T-helper 17 cell (primary cell): ENCODE measurements at places on chromosomes 7 and 10.

DNA sequence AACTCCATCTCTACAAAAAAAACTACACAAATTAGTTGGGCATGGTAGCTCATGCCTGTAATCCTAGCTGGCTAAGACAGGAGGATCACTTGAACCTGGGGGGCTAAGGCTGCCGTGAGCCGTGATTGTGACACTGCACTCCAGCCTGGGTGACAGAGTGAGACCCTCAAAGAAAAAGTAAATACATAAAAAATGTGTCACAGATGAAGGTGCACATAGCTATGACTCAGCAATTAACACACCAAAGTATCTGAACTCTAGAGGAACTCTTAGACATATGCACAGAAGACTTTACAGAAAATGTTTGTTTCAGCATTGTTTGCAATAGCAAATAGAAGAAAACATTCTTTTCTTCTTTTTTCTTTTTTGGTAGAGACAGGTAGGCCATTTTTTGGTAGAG, 8.3 kb downstream of the C10orf62 start:
- DNase-seq = no peak

DNA sequence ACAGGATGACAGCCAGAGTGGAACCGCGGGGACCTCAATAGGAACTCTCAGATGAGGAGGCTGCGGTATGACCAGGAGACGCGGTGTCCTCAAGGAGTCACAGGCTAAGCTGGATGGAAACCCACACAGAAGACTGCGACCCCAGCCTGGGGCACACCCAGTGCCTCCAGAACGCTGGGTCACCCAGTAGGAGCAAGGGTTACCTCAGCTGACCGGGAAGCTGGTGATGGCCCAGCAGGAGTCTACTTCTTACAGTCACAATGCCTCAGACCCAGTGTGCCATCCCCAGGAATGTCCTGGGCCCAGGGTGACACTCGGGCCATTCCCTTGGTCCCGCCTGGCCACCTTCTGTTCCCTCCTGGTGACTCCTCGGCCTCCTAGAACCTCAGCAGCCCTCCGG, 29.9 kb downstream of the CNPY1 start:
- no peak for DNase-seq

- no peak for DNase-seq
These were observed 38.8 kb downstream of the PTN start for GRCh38 chr7:137304624-137305235.

GRCh38 chr10:69407621-69408301, 9.0 kb downstream of the TACR2 start:
- DNase-seq = no peak

DNA sequence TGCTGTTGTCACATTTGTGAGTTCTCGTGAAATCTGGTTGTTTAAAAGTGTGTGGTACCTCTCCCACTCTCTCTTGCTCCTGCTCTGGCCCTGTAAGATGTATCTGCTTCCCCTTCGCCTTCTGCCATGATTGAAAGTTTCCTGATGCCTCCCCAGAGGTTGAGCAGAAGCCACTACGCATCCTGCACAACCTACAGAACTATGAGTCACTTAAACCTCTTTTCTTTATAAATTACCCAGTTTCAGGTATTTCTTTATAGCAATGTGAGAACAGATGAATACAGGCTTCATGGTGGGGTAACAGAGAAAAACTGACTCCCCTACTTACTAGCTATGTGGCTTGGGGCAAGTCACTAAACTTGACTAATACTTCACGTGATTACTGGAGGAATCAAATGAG, 18.0 kb upstream of the STEAP4 start:
- no peak for DNase-seq

GRCh38 chr10:79097021-79097872, 28.5 kb downstream of the ZMIZ1 start:
- no peak for DNase-seq

DNA sequence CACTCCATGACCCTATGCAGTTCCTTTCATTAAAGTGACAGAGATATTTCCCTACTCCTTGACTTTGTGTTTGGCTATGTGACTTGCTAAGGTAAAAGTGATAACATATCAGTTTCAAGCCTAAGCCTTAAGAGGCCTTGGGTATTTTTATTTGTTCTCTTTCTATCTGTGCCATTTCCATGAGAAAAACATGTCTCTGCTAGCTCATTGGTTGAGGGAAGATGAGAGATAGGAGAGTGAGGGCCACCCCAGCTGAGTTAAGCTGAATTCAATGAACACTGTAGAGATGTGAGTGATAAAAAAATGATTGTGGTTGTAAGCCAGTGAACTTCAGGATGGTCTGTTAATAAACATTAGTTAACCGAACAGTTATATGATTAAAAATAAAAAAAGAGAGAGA, 13.4 kb downstream of the TASOR2 start:
- no peak for DNase-seq

GRCh38 chr10:78925275-78925674, 143.5 kb upstream of the ZMIZ1 start:
- DNase-seq = no peak

- DNase-seq = no peak
These were observed 14.8 kb upstream of the ANKRD1 start for GRCh38 chr10:90935581-90936275.

DNA sequence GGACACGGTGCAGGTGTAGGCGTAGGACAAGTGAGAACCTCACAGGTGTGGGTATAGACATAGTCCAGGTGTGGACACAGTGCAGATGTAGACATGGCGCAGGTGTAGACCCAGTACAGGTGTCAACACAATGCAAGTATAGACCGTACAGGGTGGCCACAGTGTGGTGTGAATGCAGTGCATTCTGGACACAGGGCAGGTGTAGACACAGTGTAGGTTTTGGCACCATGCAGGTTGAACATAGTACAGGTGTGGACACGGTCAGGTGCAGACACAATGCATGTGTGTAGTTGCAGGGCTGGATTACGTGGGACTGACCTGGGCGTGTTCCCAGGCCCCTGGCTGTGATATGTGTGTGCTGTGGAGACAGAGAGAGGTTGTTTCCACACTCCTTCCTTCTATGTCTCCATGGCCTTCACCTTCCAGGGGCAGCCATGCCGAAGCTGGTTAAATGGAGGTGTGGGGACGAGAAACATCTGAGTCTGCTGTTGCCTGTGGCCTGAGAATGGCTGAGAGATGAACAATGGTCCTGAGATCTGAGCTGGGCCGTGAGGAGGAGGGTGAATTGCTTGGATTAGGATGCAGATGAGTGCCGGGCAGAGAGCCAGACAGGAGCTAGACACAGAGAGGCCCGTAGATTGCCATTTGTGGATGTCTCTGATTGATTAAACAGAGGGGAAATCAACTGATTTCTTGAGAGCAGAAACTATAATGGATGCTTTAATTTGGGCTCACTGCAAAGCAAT, 343.9 kb upstream of the SHH start:
- no peak for DNase-seq

DNA sequence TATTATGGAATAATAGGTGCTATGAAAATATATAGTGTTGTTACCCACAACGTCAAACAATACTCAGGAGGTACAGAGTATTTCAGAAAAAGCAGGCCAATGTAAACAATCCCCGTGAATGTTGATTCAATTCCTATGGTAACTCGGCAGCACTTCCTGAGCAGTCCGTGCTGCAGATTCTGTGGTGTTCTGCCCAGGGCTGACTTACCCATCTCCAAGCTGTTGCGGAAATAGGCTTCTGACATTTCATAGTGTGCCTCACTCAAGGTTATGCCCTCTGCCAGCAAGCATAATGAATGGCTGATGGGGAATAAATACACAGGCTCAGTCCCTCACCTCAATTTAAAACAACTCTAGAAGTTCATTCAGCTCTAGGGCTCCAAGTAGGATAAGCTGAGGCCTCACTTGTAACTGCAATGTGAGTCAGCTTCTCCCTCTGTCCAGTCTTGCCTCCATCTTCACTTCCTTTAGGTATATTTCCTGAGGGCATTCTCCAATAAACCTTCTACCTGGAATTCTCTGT, 177.6 kb downstream of the GNAI1 start:
- no peak for DNase-seq

- DNase-seq = no peak
These were observed 46.6 kb downstream of the CCSER2 start for GRCh38 chr10:84375011-84375410.

DNA sequence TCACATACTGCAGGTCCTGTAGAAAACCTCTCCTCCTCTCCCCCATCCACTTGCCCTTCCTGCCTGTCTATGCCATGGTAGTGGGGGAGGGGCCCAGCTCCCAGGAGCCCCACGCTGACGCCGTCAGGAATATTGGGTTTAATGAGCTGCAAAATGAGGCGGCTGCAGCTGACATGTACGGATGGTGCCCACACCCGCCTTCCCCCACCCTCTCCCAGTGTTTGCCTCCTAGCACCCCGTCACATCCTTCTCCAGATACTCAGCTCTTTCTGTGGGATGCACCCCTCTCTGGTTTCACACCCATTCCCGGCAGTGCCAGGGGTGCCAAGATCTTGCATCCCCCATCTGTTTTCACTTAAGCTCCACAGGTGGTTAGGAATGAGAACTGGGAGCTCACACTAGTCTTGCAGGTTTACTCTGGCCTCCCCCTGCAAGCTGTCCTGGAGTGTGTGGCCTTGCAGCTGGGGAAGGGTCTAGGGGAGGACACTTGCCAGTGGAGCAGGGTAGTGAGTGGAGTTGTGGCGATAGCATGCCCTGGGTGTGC, 26.1 kb downstream of the GBX1 start:
- no peak for DNase-seq

DNA sequence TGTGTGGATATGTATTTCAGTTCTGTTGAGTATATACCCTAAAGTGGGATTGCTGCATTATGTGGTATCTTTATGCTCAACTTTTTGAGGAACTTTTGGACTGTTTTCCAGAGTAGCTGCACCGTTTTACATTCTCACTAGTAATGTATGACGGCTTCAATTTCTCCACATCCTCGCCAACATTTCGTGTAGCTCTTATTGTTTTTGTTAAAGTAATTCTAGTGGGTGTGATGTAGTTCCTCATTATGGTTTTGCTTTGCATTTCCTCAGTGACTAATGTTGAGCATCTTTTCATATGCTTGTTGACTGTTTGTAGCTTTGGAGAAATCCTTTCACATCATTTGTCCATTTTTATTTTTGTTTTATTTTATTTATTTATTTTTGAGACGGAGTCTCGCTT, 4.5 kb downstream of the STMP1 start:
- DNase-seq = no peak

DNA sequence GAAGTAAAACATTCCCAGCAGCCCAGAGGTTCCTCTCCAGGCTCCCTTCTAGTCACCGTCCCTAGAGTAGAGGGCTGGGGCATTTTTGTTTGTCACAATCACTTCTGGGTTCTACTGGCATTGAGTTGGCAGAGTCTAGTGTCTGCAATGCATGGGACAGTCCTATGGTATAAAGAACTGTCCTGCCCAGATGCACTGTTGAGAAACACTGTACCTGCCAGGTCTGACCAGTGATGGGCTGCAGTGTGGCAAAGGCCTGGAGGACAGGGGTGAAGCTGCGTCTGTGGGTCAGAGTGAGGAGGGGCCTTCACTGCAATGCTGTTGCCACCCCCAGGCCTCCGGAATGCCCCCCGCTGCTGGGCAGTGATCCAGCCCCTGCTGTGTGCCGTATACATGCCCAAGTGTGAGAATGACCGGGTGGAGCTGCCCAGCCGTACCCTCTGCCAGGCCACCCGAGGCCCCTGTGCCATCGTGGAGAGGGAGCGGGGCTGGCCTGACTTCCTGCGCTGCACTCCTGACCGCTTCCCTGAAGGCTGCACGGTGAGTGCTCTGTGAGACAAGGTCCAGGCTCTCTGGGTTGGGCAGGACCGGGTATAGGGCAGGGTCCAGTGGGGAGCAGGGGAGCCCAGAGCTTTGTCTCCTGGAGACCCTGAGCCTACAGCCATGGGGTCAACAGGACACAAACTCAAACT, 14.8 kb downstream of the SMO start:
- no peak for DNase-seq

GRCh38 chr10:15775513-15775912, 55.8 kb upstream of the ITGA8 start:
- no peak for DNase-seq

DNA sequence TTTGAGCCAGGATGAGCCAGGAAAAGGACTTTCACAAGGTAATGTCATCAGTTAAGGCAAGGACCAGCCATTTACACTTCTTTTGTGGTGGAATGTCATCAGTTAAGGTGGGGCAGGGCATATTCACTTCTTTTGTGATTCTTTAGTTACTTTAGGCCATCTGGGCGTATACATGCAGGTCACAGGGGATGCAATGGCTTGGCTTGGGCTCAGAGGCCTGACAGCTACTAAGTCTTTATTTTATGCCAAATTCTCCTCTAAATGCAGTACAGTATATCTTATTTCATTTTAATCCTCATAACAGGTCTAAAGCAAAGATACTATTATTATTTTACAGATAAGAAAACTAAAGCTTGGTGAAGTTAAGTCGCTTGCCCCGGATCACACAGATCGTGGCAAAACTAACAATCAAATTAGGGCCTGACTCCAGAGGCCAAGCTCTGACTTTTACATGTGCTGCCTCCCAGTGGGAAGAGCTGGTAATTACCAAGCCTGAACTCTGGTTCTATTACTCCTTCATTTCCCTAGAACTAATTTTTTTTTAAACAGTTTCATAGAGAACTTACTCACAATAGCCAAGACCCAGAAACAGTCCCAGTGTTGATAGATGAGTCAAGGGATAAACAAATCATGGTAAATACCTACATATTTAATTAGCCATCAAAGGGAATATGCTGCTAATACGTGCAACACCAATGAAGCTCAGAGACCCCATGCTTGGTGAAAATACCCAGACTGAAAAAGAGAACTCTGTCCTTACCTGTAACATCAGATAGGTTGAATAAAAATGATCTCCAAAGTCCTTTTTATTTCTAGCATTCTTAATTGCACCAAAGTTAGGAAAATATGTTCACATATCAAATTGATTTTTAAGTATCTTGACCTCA, 35.4 kb downstream of the C7orf25 start:
- DNase-seq = no peak

- no peak for DNase-seq
These were observed 24.3 kb downstream of the KIF5B start for GRCh38 chr10:32031920-32032319.

GRCh38 chr10:120987359-120987758, 136.2 kb downstream of the WDR11 start:
- DNase-seq = no peak

GRCh38 chr7:139887992-139888481, 59.0 kb downstream of the TBXAS1 start:
- no peak for DNase-seq

- no peak for DNase-seq
These were observed 228.3 kb upstream of the TEX47 start for GRCh38 chr7:89023877-89024276.

GRCh38 chr7:156889089-156889488, 3.9 kb downstream of the LMBR1 start:
- no peak for DNase-seq

- DNase-seq = no peak
These were observed 7.9 kb upstream of the C10orf120 start for GRCh38 chr10:122707535-122707934.

- no peak for DNase-seq
These were observed 3.1 kb upstream of the CRTAC1 start for GRCh38 chr10:98033515-98033914.
